Foreskin fibroblast (primary cell): ENCODE measurements at places on chromosomes 12 and 14.

DNA sequence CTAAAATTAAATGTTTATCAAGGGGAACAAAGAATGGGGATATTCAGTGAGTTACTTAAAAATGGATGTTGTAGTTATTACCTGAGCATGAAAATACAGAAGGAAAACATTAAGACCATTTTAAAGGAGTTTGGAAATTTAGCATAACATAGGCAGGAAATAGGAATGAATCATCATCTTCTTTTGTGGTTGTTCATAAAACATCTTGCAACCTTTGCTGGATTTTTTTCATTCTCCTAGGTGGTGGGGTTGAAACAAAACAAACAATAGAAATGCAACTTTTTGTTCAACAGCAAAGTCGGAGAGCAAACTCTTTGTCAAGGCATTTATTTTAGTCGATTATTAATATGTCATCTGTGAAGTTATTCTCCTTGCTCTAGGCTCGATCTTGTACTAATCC, 275.1 kb downstream of the IPO8 start:
- DNase-seq = no peak

DNA sequence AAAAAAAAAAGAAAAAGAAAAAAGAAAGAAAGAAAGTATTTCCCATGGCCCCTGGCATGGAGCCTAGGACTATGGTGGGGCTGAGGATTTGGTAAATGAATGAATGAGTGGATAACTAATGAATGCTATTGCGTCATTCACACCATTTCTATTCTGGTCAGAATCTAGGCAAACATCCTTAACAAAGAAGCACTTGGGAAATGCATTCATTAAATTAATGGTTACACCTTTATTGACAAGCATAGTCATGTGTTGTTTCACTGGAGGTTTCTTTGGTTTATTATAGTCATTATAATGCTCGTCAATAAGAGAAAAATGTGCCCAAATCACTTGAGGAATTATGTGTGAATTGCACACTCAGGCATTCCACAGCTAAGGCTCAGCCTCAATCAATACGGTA, 13.6 kb upstream of the AQP2 start:
- DNase-seq = no peak

DNA sequence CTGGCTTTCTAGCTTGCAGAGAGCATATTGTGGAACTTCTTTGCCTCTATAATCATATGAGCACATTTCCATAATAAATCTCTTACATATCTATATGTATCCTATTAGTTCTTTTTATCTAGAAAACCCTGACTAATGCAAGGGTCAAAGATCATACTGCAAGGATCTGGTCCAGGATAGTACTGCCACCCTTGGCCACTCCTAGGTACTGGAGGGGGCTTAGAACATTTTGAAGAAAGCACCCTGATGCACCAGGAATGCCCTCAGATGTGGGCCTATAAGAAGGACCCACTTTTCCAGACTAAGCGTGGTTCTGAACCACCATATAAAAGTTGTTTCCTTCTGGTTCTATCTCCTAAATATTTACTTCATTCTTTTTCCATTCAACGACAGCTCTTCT, 14.6 kb downstream of the ATXN7L3B start:
- DNase-seq = no peak

DNA sequence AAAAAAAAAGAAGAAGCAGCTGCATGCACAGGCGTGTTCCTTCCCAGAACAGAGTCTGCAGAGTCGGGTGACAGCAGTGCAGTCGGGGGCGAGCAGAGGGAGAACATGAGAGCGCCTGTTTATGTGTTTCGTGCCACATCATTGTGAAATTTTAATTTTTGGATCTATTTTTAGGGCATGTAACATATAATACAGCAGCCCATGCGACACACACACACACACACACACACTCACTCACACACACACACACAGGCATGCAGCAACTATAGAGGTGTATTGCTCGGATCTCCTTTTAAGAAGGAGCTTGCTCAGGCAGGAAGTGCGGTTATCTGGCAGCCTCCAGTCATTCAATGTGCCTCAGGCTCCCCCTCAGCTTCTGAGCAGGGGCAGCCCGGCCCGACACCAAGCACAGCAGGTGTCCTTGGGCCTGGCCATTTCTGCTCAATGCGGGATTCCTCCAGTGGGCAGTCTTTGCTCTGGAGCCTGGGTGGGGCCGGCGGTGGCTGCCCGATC, 71.8 kb downstream of the ZNF664 start:
- DNase-seq = no peak

DNA sequence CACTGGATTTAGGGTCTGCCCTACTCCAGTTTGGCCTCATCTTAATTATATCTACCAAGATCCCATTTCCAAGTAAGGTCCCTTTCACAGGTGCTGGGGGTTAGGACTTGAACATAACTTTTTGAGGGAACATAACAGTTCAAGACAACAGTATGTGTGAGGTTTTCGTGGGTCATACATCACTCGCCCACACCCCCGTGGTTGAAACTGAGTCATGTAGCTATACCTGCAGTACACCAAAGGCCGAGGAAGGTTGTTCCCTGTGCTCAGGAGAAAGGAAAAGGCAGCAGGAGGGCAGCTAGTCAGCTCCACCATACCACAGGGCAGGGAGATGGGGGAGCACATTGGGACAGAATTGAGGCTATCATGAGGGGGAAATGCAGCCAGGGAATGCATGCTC, 167.0 kb downstream of the PPM1H start:
- no peak for DNase-seq

DNA sequence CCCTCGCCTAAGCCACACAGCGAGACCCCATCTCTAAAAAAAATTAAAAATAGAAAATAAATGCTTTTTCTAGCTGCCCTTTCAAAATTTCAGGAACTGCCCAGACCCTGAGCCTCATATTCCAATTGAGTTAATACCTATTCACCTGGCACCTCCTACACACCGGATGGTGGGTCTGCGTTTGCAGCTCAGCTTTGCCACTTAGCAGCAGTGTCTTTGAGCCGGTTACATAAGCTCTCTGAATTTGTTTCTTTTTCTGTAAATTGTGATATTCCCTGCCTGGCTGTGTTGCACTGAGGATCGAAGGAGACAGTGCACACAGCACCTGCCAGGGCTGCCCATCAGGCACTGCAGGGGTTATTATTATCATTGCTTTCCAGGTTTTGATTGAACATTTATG, 125.6 kb downstream of the EML1 start:
- no peak for DNase-seq

DNA sequence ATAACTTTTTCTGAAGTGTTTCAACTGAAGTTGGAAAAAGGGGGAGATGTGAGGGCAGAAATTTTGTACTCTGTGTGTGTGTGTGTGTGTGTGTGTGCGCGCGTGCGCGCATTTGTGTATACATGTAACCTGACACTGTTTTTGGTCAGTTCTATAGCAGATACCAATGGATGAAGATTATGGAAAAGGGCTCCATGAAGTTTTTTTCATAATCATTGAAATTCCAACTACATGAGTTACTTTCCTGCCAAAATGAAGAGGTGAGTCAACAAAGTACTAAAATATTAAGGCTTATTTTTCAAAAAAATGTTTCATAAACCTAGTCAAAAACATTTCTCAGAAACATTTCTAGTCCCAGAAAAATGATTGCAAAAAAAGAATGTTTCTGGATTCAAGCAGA, 25.7 kb upstream of the CERS5 start:
- DNase-seq = peak; percentile 36

DNA sequence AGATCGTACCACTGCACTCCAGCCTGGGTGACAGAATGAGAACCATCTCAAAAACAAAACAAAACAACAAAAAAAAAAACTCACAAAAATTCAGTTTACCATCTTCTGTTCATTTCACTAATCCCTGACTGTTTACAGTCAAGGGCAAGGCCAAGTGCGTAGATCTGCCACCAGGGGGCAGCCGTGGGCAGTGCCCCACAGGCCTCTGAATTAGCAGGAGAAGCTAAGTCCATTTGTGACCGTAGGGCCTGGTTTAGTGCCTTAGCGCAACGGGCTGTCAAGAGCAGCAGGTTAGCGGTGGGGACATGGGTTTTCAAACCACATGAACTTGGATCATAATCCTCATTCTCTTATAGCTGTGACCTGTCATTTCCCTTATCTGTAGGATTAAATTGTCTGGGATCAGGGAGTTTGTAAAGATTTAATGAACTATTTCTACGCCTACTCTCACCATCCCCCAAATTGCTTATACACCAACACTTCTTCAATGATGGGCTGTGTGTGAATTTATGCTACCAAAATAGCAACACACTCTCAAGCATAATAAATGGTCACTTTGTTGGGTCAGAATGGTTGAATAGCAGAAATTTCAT, 49.0 kb downstream of the KCTD10 start:
- peak; percentile 93 for DNase-seq

DNA sequence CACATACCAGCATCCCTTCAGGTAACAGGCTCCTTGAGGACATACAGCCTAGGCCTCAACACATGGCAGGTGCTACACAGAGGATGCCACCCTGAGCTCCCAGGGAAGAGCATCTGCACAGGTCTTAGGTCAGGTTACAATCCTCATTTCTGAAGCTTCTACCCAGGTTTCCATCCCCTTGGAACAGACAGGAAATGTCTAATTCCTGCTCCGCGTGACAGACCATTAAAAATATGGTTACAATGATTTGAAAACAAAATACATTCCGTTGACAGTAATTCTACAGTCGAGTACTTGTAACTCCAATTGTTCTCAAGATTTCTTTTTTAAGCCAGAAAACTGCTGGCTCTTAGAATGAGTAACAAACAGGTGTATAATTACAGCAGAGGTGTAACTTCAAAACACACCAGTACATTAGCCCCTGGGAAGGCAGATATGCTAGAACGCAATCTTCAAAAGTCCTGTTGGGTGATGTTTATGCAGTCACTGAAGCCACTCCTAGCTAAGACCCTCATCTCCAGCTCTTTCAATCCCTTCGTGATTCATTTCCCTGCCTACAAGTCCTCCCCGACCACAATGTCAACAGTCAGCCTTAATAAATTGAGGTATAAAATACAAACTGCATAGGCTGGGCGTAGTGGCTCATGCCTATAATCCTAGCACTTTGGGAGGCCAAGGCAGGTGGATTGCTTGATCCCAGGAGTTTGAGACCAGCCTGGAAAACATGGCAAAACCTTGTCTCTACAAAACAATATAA, 11.6 kb downstream of the SETD3 start:
- DNase-seq = no peak

DNA sequence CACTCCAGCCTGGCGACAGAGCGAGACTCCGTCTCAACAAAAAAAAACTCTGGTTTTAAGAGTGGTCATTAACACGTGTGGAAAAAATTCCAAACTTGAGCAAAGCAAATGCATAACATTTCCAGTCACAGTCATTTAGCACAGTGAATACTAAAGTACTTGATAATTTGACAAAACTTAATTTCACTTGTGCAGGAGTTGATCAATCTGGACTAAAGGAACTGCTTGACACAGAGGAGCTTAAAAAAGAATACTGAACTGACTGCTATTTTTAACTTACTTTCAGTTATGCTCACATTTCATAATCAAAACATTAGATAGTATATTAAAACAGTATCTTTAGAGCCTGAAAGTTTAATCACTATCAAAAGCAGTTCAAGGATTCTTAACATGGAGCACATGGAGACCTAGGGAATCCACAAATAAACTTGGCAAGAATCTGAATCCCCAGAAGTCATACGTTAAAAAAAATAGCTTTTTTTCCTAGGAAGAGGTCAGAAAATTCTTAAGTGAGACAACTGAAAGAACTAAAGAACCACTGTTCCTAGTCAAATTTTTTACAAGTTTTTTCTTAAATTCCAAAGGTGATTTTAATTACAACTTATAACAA, 7.4 kb downstream of the UBE2N start:
- no peak for DNase-seq

DNA sequence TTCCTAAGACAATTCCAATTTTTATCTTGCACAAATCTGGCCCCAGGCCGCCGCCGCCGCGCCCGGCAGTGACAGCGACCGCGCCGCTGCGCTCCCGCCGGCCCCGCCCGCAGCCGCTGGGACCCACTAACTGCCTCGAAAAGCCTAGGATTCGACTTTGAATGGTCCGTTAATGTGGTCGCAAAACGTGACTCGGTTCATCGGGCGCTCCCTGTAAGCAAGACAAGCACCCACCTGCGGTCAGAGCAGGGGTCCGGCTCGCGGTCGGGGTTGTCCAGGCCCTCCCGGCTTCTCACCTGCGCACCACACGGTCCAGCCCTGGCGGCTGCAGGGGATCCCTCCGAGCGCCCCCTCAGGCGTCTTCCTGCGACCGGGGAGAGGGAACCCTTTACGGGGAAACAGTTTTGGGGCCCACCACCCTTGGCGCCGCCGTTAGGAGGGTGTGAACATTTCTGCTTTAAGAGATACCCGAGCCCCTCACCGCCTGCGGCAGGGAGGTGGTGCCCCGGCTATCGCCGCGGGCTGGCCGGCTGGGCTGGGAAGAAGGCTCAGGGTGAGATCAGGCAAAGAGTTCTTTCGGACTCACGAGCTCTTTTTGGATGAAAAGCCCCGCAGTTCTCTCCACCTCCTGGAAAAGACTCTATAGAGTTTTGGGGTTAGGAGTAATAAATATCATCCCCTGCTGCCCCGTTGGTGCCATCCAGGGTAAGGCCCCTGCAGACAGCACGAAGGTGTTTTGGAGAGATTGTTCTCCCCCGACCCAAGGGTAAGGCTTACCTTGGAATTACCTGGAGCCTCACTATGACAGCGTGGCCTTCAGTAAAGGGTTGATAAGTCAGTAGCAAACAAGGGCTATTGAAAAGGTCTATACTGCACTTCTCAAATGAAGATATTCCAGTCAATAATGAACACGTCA, 13.6 kb upstream of the FOXJ2 start:
- no peak for DNase-seq

DNA sequence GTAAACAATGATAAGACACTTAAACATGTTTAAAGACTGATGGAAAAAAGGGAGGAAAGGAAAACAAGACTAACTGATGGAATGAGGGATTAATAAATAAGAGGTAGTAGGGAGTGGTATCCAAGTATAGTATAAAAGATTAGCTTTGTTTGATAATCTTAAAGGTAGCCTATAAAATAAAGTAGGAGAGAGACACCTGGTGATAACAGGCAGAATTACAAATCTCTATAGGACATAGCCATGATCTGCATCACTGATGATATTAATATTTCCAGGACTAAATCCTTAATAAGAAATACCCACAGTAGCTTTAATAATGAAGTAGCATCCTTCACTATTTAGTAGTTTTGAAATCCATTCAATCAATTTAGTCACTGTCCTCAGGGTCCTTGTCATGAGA, 30.4 kb downstream of the DLGAP5 start:
- DNase-seq = no peak

DNA sequence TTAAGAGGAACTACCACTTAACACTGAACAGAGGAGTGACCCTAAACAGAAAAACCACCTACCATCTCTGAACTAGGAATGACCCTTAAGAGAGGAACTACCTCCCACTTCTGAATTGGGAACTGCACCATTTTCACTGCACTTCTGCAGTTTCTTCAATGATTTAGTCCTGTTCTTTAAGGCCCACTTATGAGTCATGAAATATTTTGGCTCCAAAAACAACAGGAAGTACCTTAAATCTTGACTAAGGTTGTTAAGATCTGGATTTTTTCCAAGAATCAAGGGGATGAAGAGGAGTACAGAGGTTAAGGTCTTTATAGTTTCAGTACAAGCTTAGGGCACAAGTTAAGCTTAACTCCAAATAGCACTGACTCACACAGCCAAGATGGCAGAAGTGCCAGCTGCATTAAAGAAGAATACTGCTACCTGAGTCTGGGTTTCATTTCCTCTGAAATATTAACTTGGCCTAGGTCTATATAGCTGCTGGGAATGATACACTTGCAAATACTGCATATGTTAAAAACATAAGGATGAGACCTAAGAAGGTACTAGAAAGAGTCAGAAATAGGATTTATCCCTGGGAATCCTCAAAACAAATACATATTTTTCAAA, 4.2 kb downstream of the NPC2 start:
- DNase-seq = peak; percentile 66

GRCh38 chr12:116922194-116922897, 11.6 kb downstream of the FBXW8 start:
- DNase-seq = no peak

GRCh38 chr12:68622250-68622649, 11.6 kb downstream of the RAP1B start:
- DNase-seq = no peak
